ENCODE measurements at places on chromosomes 2 and 18. TPM values are rescaled to one million over a fixed set of nuclear protein-coding genes. Genes with fewer than 3 reads are reported as not detected.

DNA sequence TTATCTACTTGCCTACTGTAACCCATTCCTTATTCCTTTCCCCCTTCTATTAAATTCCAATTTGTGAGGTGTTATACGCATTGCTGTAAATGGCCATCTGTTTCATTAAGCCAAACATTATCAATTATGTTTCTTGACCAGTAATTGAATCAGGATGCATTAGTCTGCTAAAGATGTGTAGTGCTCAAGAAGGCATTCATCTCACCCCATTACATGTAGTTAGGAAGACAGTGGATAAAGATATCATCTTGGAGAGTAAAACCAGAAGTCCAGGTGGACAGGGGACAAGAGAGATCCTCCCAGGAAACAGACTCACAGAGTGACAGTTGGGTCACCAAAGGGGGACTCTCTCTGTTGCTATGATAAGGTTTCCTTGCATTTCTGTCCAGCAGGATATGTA is 73.3 kb upstream of the FAM98A start:
- H3K27me3 ChIP-seq: no peaks in the 10 kb centered on the region
- H3K4me3 ChIP-seq: no peak overlapping the region
- H3K4me1 ChIP-seq: no peaks in the 10 kb centered on the region
- no peak overlapping the region for H3K27ac ChIP-seq

CIB4 gene
- not detected for total RNA-seq

DNA sequence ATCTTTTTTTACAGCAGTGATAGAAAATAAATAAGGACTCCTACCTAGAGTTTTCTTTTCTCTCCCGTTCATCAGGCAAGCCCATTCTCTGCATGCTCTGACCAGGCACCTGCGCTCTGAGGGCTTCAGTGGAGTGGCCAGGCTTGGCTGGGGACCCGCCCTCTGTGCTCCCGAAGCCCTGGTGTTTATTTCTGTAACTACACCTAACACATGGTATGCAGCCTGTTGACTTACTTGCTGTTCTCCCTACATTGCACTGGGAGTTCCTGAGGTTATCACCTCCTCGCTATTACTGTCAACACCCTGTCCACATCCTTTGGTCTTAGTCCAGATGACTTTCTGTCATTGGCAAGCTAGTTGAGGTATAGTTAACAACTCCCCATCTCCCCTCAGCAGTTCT is 317.7 kb downstream of the LPIN1 start:
- H3K27ac ChIP-seq: no peak overlapping the region
- no peak overlapping the region for H3K4me3 ChIP-seq
- H3K36me3 ChIP-seq: no peaks in the 10 kb centered on the region
- no peaks in the 10 kb centered on the region for H3K4me1 ChIP-seq
- DNase-seq: no peak

DNA sequence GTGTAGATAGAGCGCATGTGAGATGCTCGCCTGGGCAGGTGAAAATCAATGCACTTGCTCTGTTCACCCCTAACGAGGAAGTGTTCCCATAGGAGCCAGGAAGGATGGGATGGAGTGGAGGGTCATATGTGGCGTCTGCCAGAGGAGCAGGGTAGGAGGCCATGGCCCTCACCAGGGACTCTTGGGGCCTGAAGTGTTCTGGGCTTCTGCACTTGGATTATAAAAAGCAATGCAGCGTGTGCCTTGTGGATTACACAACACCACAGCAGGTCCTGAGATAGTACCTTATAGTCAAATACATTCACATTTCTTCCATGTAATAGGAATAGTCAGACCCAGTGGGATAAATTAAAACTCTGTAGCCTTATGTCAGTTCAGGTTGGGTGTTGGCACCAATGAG is 100.1 kb downstream of the CABLES1 start:
- no peak overlapping the region for H3K27ac ChIP-seq
- no peak overlapping the region for H3K4me3 ChIP-seq

GRCh38 chr18:78429127-78430108 is 550.2 kb upstream of the SALL3 start:
- H3K4me1 ChIP-seq: no peaks in the 10 kb centered on the region
- H3K4me3 ChIP-seq: no peak overlapping the region
- H3K27ac ChIP-seq: no peak overlapping the region
- no peaks in the 10 kb centered on the region for H3K27me3 ChIP-seq

EVX2 gene
- not detected for total RNA-seq

GRCh38 chr2:27080603-27080936 is 2.2 kb downstream of the EMILIN1 start:
- no peaks in the 10 kb centered on the region for H3K27me3 ChIP-seq
- peak overlapping the region; percentile 89 for H3K27ac ChIP-seq
- no peak for DNase-seq
- H3K36me3 ChIP-seq: no peaks in the 10 kb centered on the region
- H3K4me3 ChIP-seq: peak overlapping the region; percentile 63

PROM2 gene
- total RNA-seq: 0.37 TPM

SLC19A3 gene
- 14.0 TPM for total RNA-seq

DNA sequence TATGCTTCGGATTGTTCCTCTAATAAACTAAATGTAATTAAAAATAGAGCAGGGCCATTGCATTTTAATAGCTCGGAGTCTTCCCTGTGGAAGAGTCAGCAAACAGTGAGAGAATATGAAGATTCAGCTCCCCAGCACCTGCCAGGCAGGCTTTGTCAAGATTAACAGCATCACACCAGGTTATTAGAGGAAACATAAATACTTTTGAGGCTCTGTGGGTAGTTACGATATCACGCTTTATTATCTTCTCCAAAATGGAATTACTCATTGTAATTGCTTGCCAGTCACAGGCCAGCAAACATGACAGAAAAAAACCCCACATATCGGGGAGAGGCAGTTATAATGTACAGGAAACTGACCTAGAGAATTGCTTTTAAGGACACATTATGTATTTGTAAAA is 303.9 kb downstream of the CPS1 start:
- no peak overlapping the region for H3K27ac ChIP-seq
- H3K36me3 ChIP-seq: no peaks in the 10 kb centered on the region
- peaks cover 10% of the 10 kb centered on the region for H3K4me1 ChIP-seq

BOLL gene
- 0.12 TPM for total RNA-seq

FIGLA gene
- not detected for total RNA-seq

GRCh38 chr2:241254904-241255351 is 60.5 kb downstream of the HDLBP start:
- no peak for DNase-seq
- no peak overlapping the region for H3K4me3 ChIP-seq
- no peaks in the 10 kb centered on the region for H3K27me3 ChIP-seq
- H3K36me3 ChIP-seq: peaks cover 100% of the 10 kb centered on the region
- H3K4me1 ChIP-seq: no peaks in the 10 kb centered on the region
- H3K27ac ChIP-seq: no peak overlapping the region

- no peak overlapping the region for H3K4me3 ChIP-seq
- no peak overlapping the region for H3K27ac ChIP-seq
- H3K36me3 ChIP-seq: no peaks in the 10 kb centered on the region
- H3K4me1 ChIP-seq: peaks cover 8% of the 10 kb centered on the region
- DNase-seq: no peak
These were observed 49.2 kb downstream of the PLB1 start for GRCh38 chr2:28544922-28545589.

- no peaks in the 10 kb centered on the region for H3K27me3 ChIP-seq
- no peak overlapping the region for H3K4me3 ChIP-seq
- no peak for DNase-seq
- no peaks in the 10 kb centered on the region for H3K4me1 ChIP-seq
- H3K36me3 ChIP-seq: no peaks in the 10 kb centered on the region
These were observed 23.9 kb upstream of the SH3RF3 start for GRCh38 chr2:109105113-109105512.

TSGA10 gene
- total RNA-seq: 4.7 TPM

GRCh38 chr2:83017366-83018090 is 1441.6 kb downstream of the SUCLG1 start:
- no peak overlapping the region for H3K4me3 ChIP-seq
- H3K36me3 ChIP-seq: no peaks in the 10 kb centered on the region
- DNase-seq: no peak
- no peak overlapping the region for H3K27ac ChIP-seq

CHRNA1 gene
- total RNA-seq: not detected

GRCh38 chr2:44779793-44780192 is 161.7 kb upstream of the SIX3 start:
- H3K4me1 ChIP-seq: no peaks in the 10 kb centered on the region
- DNase-seq: no peak
- H3K27me3 ChIP-seq: peaks cover 8% of the 10 kb centered on the region
- no peak overlapping the region for H3K27ac ChIP-seq

- no peak overlapping the region for H3K27ac ChIP-seq
- no peaks in the 10 kb centered on the region for H3K4me1 ChIP-seq
These were observed 2010.0 kb upstream of the PIK3C3 start for GRCh38 chr18:39945076-39945475.

DNA sequence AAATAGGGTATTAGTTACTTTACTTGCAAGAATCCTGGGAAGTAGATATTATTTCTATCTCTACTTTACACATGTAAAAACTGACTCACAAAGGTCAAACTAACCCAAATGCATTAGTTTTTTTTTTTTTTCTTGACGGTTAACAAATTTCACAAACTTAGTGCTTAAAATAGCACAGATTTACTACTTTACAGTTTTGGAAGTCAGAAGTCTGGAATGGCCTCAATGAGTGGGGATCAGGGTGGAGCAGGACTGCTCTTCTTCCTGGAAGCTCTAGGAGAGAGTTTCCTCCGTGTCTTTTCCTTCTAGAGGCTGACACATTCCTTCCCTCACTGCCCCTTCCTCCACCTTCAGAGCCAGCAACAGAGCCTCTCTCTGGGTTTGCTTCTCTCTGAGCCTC is 117.2 kb downstream of the COL6A3 start:
- H3K4me1 ChIP-seq: peaks cover 26% of the 10 kb centered on the region
- H3K4me3 ChIP-seq: no peak overlapping the region
- H3K36me3 ChIP-seq: no peaks in the 10 kb centered on the region
- no peaks in the 10 kb centered on the region for H3K27me3 ChIP-seq
- DNase-seq: no peak
- H3K27ac ChIP-seq: peak overlapping the region; percentile 9

CRYGD gene
- total RNA-seq: not detected

DNA sequence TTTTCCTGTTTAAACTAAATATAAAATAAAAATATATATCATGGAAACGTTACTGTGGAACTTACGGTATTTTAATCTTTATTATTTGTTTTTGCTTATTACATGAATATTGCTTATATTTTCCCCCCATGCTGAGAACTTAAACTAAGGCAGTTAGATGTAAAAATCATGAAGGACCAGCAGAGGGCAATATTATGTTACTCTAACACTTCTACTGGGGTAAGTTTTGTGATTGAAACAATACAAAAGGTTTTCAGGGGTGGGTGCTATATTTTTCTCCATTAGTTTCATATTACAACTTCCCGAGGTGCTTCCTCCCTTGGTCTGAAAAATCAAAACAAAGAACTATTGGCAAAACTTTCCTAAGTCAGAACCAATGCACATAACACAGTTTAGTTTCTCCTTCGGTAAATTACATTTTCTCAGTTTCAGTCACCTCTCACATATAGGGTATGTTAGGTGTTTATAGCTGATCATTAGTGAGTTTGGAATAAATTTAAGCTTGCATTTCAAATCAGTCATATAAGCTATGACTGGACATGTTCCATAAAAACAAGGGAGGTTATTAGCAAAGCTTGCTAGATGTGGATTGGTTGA is 54.8 kb downstream of the ZNF407 start:
- no peaks in the 10 kb centered on the region for H3K36me3 ChIP-seq
- no peaks in the 10 kb centered on the region for H3K27me3 ChIP-seq
- no peak overlapping the region for H3K4me3 ChIP-seq
- no peak overlapping the region for H3K27ac ChIP-seq

CPLX4 gene
- total RNA-seq: not detected

DLGAP1 gene
- not detected for total RNA-seq

GRCh38 chr2:221034973-221035372 is 537.1 kb downstream of the EPHA4 start:
- DNase-seq: no peak
- no peaks in the 10 kb centered on the region for H3K36me3 ChIP-seq

TGFBRAP1 gene
- 7.6 TPM for total RNA-seq

- H3K4me1 ChIP-seq: peaks cover 7% of the 10 kb centered on the region
- H3K4me3 ChIP-seq: no peak overlapping the region
- H3K27ac ChIP-seq: no peak overlapping the region
- H3K27me3 ChIP-seq: no peaks in the 10 kb centered on the region
- no peak for DNase-seq
- no peaks in the 10 kb centered on the region for H3K36me3 ChIP-seq
These were observed 5.5 kb downstream of the NPC1 start for GRCh38 chr18:23580677-23581367.

- no peak overlapping the region for H3K27ac ChIP-seq
- H3K4me3 ChIP-seq: no peak overlapping the region
- DNase-seq: no peak
- H3K27me3 ChIP-seq: no peaks in the 10 kb centered on the region
- no peaks in the 10 kb centered on the region for H3K36me3 ChIP-seq
These were observed 49.0 kb upstream of the BIN1 start for GRCh38 chr2:127155947-127156346.

CPO gene
- not detected for total RNA-seq

- H3K36me3 ChIP-seq: no peaks in the 10 kb centered on the region
- no peak overlapping the region for H3K27ac ChIP-seq
- no peak for DNase-seq
- no peak overlapping the region for H3K4me3 ChIP-seq
- H3K4me1 ChIP-seq: no peaks in the 10 kb centered on the region
These were observed 12.9 kb upstream of the MC5R start for GRCh38 chr18:13810950-13811485.

DES gene
- total RNA-seq: 22,682 TPM

- no peak overlapping the region for H3K4me3 ChIP-seq
- no peaks in the 10 kb centered on the region for H3K4me1 ChIP-seq
- no peak overlapping the region for H3K27ac ChIP-seq
- no peak for DNase-seq
- no peaks in the 10 kb centered on the region for H3K36me3 ChIP-seq
- H3K27me3 ChIP-seq: no peaks in the 10 kb centered on the region
These were observed 1948.4 kb upstream of the PIK3C3 start for GRCh38 chr18:40006634-40007033.

All from heart left ventricle (tissue), 16 donors.